ENCODE measurements at places on chromosomes 5 and 9.

DNA sequence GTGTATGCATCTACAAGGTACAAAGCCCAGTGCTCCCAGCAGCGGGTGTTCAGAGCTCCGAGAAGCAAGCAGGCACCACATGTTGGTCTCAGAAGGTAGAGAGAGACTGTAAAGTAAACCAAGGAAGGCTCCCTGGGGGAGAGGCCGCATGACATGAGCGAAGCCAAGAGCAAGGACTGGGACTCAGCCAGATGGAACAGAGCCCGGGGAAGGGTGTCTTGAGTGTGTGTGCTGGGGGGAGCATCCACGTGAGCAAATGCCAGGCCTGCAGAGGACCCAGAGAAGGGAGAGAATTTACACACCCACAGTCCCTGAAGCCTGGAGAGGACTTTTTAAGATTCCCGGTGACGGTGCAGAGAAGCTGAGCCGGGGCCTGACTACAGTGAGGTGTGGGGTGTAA lies 15.2 kb upstream of the KCNIP1 start:
- no peak for DNase-seq

- DNase-seq = no peak
Measured at GRCh38 chr5:138639326-138639725, 64.1 kb upstream of the HSPA9 start.

GRCh38 chr5:99248066-99248465 lies 319.3 kb upstream of the CHD1 start:
- no peak for DNase-seq

DNA sequence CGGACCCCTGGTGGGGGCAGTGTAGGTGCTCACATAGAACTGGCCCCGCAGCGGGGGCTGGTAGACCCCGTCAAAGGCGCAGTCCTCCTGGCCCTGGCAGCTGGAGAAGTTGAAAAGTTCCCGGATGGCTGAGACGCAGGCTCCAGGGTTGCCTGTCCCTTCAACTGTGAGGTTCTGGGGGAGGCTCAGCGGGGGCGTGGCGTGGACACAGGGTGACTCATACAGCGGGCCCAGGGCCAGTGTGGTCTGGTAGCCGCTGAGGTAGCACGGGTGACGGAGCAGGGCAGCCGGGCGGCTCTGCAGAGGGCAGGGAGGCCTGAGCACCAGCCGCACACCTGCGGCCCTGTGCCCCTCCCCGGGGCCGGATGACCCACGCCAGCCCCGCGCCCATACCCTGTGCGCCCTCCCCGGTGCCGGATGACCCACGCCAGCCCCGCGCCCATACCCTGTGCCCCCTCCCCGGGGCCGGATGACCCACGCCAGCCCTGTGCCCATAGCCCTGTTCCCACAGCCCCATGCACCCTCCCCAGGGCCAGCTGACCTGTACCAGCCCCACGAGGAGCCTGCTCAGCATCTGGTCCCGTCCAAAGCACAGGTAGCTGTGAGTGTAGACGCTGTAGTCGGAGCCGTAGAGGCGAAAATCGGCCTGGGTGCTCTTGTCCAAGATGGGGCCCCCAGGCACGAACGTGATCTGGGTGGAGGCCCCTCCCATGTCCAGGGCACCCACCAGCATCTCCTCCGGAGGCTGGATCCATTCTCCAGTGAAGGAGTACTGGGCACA lies 5.0 kb downstream of the ENTPD8 start:
- DNase-seq = no peak

DNA sequence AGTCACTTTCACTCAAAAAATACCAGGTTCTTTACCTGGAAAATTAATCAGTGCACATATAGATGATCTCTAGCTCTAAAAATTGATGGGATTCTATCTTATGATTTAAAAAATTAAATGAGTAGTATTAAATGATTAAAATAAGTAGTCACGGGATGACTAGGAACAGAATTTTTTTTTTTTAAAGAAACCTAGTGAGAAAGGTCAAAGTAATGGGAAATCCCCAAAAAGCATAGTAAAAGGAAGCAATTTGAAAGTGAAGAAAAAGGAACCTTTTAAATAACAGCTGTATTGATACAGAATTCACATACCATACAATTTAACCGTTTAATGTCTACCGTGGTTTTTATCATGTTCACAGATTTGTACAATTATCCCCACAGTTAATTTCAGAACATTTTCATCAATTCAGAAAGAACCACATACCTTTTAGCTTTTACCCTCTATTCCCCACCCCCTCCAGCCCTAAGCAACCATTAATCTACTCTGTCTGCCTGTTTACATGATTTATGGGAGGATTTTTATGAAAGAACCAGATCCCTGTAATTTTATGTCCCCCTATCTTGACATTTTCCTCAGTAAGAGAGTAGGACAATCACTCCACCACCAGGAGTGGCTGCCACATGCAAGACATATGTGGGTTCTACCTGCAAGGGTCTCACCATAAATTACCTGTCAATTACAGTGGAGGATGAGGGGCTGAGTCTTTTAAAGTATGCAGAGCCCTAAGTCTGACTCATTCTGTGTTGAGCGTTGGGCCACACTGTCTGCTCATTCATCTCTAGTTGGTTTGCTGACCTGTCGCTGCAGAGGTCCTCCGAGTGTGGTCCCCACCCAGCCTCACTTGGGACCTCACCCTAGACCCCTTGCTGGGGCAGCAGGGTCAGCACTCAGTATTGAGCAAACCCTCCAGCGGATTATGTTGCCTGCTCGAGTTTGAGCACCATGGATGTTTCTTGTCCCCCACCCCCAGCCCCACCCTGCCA lies 16.0 kb downstream of the ANKRD33B start:
- no peak for DNase-seq

DNA sequence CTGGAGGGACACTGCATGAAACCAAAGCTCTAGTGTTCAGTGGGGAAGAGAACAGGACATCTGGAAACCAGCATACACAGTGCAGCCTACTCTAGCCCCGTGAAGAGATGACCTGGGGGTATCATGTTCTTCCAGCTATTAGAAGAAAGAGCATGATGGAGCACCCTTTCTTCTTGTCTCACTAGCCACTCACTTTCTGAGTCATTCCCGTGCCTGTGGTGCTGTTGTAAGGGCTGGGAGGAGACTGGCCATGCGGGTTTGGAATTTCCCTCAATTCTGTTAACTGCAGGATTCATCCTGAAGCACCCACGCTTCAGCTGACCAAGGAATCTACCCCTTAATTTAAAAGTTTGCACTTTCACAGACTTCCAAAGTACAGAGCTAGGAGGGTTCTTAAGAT lies 137.0 kb downstream of the COL23A1 start:
- DNase-seq = no peak

DNA sequence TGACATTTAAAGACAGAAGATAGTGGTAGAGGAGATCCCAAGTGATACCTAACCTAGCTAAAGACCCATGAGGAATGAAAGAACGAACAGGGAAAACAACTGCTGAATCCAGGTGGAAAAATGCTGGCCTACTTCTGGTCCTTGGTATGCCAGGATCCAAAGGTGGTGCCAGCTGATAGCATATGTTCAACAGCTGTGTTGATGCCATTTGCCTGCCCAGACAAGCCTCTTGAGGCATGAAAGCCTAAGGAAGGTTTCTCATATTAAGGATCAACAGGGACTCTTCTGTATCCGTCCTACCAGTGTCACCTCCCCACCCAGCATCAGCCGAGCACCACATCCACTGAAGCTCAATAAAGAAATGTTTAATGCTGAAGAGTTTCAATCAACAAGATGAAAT lies 225.7 kb upstream of the DMRT1 start:
- no peak for DNase-seq

- no peak for DNase-seq
Measured at GRCh38 chr9:20208226-20208625, 414.1 kb downstream of the MLLT3 start.

DNA sequence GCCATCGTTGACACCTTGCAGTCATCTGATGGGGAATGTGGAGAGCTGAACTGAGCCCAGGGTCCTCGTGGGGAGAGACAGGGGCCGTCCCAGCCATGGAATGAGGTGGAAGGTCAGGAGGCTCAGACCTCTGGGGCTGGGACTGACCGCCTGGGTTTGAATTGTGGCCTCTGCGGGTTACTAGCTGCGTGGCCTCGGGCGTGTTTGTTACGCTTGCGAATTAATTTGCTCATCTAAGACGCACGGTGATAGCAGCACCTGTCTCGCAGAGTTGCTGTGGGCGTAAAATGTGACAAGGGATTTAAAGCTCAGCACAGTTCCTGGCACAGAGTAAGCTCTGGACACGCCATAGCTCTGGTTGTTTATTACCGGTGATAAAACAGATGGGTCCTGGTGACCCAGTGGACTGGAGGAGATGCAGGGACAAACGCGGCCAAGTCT lies 19.4 kb upstream of the DAB2IP start:
- no peak for DNase-seq

DNA sequence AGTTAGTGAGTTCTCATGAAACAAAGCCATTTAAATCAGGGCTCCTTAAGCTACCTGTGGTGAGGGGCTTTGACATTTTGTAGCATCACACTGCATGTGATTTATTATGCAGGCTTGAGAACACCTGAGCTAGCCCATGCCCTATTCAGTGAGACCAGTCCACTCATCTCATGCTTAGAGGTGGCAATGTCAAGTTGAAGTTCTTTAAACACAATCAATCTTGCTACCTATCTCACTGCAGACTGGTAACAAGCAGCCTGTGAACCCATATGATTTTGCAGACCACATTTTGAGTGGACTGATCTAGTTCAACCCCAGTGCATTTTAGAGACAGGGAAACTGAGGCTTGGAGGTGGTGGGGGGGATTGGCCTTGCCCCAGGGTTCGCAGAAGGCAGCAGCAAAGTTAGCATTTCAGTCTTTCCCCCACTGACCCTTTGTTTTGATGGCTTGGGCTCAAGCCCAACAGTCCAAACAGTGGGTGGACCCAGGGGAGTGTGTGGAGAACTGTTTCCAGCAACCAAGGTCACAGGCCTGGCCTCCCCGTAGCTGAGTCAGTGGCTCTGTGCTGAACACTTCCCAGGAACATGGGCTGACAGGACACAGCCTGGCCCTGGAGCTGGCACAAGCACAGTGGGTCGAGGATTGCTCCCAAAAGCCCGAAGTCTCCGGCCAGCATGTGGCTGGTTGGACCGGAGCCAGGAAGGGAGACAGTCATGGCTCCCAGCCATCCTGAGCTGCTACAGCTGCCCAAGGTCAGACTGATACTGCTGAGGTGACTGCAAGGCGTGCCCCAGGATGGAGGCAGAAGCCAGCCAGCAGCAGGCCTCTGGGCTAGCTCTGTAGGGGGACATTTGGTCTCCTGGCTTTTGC lies 95.3 kb downstream of the RGS3 start:
- DNase-seq = no peak

GRCh38 chr9:82104252-82104651 lies 115.7 kb downstream of the SPATA31D1 start:
- DNase-seq = no peak

DNA sequence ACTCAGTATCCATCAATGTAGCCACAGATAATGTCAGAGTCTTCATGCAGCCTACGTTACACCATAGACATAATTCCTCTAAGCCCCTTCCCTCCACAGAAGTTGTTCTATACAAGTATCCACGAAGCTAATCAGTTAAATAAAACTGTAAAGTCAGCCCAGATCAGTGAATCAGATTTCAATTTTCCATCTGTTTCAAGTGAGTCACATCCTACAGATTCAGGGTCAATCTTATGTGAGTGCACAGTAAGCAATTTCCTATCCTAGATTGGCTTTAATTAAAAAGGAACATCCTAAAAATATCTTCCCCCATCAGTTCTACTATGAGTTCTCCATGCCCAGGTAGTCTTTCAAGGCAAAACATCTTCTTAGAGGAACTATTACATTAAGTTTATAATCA lies 402.5 kb downstream of the EFNA5 start:
- no peak for DNase-seq

- no peak for DNase-seq
Measured at GRCh38 chr9:11933926-11934325, 759.3 kb upstream of the TYRP1 start.

DNA sequence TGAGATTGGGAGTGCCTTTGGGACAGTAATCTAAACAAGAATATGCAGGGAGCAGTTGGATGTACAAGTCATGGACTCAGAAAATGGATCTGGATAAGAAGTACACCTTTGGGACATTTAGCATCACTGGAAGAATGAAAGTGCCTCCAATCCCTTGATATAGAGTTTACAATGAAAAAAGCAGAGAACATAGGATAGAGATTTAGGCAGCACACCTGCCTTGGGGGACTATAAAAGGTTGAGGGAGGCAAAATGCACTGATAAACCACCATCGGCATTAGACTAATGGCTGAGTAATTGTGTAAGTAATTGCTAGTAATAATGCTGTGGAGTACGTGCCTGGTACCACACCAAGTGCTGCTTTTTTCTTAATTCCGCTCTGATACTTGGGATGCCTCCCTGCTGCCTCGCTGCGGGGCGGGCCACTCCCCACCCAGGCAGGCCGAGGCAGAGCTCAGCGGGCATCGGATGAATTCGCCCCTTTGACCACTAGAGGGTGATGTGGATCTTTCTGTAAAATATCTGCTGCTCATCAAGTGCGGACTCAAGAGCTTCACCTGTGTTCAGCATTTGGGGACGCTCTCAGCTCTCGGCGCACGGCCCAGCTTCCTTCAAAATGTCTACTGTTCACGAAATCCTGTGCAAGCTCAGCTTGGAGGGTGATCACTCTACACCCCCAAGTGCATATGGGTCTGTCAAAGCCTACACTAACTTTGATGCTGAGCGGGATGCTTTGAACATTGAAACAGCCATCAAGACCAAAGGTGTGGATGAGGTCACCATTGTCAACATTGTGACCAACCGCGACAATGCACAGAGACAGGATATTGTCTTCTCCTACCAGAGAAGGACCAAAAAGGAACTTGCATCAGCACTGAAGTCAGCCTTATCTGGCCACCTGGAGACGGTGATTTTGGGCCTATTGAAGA lies 99.9 kb downstream of the ANKRD18B start:
- peak; percentile 72 for DNase-seq

DNA sequence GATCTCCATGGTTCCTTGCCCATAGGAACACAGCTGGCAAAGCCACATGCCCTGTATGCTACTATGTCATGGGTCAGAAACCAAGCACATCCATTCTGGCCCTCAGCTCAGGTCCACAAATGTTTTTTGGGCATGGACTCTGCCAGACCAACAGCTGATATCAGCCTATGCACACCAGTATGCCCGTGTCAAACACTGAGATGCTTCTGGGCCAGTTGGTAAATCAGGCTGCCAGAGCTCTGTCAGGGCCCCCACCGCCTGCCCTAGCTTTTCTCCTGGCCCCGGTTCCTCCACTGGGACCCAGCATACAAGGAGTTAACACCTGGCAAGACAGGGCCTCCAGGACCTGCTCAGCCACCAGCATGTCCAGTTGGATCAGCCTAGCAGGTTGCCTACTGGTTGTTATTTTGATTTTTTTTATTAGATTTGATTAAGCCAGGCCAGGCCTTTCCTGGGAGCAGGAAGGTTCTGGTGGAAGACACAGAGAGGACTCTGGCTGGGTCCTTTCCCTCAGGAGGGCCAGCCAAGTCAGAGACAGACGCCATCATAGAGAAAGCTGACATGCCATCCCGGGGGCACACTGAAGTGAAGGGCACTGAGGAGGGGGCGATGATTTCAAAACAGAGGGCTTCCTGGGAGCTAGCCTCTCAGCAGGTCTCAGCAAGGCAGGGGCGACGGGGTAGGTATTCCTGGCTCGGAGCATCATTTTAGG lies 65.8 kb downstream of the TSTD2 start:
- no peak for DNase-seq

Data from stimulated activated CD4-positive, alpha-beta T cell treated with anti-CD3 and anti-CD28 coated beads, Interleukin-2, amount 100 ng/mL, for 24 hours (primary cell).